ENCODE measurements at places on chromosomes 7 and 10.

GRCh38 chr10:89645742-89646172 is 715 bp upstream of the PANK1 start:
- no peak for DNase-seq

- no peak for DNase-seq
These were observed 25.3 kb upstream of the PPP2R2D start for GRCh38 chr10:131875501-131875900.

DNA sequence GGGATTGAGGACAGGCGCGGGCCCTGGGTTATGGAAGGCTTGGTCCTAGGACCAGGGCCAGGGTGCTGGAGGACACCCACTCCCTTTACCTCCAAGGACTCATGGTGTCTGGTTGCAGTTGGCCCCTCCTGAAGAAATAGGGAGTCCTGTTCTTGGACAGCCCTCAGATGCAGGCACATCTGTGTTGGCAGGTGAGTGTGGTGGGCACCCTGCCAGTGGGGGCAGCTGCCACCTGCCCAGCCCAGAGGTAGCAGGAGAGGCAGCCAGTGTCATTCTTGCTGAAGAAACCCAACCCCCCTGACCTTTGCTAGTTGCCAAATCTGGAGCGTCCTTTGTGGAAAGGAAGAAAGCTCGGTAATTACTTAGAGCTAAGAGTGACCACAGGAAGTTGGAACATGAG is 8.3 kb downstream of the GALNT17 start:
- no peak for DNase-seq

DNA sequence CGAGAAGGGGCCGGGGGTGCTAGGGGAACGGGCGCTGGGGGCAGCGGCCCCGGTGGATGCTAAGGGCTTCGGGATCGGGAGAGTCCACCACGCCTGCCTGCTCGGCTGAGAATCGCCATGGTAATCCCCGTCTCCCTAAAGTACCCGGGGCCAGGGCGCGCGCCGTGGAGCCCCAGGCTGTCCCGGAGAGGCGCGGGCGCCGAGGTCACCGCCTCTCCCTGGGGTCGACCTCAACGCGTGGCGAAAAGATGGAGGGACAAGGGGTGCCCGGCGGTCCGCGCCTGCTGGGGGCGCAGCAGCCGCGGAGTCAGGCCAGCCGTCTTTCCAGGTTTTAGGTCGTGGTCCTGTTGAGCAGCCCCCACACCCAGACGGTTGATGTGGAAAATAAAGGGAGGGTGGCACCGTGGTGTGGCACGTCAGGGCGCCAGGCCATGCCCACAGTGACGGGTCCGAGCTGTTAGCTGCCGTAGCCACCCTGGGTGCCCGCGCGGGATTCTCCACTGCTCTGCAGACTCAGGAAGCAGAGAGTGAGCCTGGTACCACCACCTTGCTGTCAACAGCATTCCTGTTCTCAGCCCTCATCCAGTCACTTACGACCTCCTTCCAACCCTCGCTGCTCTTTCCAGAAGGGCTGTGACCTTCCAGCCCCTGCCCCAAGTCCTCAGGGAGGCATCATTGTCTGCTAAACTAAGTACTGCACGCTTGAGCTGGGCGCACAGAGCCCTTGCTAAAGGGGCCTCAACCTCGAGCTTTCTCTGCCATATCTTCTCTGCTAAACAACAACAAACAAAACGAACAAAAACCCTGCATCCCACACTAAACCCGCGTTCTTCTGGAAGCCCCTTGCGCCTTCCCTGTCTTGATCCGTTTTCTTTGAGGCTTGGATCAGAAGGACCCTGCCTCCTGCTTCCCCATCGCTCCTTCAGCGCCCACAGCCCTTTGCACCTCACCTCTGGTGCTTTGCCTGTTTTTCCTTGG is 666 bp downstream of the SMKR1 start:
- no peak for DNase-seq

DNA sequence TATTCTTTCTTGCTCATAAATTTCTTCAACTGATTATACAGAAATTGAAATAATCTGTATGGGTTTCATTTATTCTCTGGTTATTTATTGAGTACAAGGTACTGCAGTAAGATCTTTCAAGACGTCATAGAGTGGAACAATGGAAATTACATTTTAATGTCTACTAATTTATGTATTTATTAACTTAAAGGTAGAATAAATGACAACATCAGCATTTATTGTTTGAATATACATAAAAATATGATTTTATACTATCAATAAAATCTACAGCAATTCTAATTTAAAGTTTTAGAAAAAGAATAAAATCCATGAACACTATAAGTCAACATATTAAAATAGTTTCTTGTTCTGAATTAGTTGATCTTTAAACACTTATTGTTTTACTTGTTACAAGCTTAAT is 158.5 kb downstream of the AGMO start:
- no peak for DNase-seq

- DNase-seq = peak; percentile 93
These were observed 189.5 kb downstream of the CXCL12 start for GRCh38 chr10:44195112-44196007.

DNA sequence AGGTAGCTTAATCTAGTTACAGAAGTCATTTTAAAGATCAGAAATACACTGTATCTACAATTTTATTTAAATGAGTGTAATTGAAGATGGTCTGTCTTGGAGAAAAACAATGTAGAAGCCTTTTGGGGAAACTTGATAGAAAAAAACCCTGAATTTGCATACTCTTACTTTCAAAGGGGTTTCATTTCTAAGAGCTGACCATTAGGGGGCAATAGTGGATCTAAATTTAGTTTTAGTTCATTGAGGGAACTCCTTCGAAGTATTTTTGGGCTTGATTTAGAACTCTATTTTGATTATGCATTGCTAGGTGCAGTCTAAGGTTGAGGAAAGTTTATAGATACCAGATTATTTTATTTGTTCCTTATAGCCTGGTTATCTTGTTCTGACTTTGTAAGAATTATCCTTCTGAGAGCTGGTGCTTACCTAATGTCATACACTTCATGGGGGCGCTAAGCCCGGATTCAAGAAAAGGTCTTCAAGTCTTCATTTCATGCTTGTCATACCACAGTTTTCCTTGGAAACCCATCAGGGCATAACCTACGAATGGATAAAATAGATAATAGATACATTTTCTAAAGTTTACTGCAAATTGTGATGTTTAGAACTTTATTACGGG is 69.1 kb upstream of the MXI1 start:
- peak; percentile 61 for DNase-seq

DNA sequence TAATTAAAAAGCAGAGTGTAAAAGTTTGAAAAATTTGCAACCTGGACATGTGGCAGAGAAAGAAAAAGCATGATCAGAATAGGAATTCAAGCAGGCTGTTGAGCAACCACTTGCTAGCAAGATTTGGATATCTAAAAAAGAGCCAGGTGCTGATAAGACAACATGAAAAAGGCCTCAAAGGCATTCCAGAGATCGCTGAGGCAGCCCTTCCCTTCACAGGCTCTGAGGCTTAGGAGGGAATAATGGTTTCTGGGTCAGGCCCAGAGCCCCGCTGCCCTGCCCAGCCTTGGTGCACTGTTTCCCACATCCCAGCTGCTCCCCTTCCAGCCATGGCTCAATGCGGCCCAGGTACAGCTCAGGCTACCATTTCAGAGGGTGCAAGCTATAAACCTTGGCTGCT is 64.1 kb upstream of the EEPD1 start:
- DNase-seq = no peak

DNA sequence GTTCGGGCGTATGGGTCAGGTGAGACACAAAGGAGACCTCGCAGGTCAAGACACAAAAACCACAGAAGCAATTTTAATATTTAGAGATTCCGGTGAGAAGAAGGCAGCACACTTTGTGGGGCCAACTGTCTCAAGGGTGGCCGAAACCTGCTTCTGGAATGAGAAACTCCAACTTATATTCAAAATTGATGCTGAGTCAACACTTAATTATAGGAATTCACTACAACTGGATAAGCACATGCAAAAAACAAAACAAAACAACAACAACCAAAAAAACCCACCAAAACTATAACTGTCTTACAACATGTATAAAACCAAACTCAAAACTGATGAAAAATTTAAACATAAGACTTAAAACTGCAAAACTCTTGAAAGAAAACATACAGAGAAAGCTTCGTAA is 593.3 kb downstream of the POM121L12 start:
- no peak for DNase-seq

DNA sequence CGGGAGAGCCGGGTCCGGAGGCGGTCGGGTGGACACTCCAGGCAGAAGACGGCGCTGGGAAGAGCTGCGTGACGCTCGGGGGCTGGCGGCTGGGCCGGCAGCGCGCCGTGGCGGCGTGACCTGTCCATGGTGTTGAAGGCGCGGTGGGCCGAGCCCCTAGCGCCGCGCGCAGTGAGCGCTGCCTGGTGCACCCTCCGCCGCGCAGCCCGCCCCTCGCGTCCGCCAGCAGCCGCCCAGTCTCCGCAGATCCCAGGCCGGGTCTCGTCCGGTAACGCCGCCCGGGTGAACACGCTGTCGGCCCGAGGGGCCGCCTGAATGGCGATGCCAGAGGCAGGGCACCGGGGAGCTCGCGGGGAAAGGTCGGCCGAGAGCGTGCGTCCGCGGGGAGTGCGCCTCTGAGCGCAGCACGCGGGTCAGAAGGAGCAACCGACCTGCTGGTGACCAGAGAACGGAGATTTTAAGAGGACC is 657 bp upstream of the TMEM178B start:
- peak; percentile 17 for DNase-seq
